GM13976 (cell line): ENCODE measurements at places on chromosomes 11 and 22.
A peak's percentile ranks its signal among the peaks of the same experiment; 100 is the strongest.

DNA sequence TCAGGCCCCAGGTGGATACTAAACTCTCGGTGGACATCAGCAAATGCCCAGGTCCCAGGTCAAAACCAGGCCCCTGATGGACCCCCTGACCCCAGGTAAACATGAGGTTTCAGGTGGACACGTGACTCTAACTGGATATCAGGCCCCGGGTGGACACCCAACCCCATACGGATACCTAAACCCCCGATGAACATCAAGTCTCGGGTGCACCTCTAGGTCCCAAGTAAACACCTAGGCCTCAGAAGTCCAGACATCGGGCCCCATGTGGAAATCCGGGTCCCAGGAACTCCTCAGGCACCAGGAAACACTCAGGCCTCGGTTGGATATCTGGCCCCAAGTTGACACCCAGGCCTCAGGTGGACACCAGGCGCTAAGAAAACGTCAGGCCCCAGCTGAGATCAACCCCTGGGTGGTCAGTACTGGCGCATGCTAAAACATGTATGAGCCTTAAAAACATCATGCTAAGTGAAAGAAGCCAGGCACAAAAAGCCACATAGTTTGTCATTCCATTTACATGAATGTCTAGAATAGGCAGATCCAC is 54.4 kb upstream of the SEPTIN5 start:
- no peak for DNase-seq

GRCh38 chr11:127656116-127656836 is 655.7 kb upstream of the KIRREL3 start:
- no peak for DNase-seq

DNA sequence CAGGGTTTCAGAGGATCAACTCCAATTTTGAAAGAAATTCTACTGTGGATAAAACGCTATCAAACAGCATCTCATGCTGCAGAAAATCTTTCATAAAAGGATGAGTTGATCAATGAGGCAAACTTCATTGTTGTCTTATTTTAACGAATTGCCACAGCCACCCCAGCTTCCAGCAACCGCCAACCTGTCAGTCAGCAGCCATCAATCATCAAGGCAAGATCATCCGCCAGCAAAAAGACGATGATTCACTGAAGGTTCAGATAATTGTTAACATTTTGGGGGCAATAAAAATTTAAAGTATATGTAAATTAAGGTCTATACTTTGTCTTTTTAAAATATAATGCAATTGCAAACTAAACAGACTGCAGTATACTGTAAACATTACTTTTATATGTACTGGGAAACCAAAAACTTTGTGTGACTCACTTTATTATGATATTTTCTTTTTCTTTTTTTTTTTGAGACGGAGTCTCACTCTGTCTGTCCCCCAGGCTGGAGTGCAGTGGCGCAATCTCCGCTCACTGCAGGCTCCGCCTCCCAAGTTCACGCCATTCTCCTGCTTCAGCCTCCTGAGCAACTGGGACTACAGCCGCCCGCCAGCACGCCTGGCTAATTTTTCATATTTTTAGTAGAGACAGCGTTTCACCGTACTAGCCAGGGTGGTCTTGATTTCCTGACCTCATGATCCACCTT is 155.3 kb upstream of the SYN3 start:
- DNase-seq: no peak

DNA sequence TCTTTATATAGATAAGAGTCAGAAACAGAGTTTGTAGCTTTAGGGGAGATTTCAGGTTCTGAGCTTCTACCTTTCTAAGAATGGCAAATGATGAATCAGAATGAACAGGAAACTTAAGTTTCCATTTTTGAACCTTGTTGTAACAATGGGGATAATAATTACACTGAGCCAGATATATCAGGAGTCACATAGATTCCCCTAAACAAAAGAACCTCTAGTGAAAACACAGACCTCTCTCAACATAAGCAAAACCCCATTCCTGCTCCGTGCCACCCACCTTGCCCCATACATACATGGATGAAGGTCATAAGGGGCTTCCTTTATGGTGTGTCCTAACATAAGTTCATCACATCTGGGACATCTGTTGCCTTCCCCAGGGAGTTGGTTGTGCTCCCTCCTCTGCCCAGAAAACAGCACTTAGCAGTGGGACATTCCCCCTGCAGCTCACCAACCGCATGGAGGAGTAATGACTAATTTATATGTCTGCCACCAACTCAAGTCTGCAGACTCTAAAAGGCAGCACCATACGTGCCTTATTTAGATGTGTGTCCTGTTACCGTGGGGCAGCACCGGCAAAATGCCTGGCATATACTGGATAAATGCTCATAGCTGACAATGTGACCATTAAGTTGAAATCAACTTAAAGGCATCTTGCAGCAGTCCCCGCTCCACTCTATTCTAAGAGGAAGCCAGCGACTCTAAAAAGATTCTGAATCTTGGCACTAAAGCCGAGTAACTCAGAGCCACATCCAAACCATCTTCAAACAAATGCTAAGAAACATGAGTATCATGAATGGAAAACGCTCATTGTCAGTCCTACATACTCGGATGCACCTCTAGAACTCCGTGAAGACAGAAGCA is 8.0 kb downstream of the JAML start:
- peak; percentile 41 for DNase-seq

DNA sequence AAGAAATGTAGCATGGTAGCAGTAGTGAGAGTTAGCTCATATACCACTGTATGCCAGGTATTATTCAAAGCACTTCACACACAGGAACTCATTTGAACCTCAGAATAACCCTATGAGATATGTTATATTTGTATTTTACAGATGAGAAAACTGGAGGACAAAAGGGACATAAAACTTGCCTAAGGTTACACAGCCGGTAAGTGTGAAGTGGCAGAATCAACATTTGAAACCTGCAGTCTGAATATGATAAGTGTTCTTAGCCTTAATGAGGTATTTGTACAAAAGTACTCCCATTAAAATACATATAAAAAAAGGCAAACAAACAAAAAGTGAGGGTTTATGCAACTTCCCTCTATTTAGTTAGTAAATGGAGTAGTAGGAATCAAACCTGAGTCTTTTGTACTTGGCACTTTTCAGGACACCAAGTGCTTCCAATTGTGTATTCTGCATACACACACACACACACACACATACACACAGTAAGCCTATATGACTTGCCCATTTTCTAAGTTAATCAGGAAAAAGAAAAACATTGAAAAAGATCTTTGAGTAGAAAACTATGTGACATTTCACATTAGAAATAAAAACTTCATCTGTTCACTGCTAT is 223.9 kb upstream of the FOLH1 start:
- no peak for DNase-seq

- no peak for DNase-seq
Measured at GRCh38 chr11:115450519-115450918, 53.7 kb downstream of the CADM1 start.

GRCh38 chr11:8610532-8611116 is 16.6 kb upstream of the STK33 start:
- DNase-seq: no peak

DNA sequence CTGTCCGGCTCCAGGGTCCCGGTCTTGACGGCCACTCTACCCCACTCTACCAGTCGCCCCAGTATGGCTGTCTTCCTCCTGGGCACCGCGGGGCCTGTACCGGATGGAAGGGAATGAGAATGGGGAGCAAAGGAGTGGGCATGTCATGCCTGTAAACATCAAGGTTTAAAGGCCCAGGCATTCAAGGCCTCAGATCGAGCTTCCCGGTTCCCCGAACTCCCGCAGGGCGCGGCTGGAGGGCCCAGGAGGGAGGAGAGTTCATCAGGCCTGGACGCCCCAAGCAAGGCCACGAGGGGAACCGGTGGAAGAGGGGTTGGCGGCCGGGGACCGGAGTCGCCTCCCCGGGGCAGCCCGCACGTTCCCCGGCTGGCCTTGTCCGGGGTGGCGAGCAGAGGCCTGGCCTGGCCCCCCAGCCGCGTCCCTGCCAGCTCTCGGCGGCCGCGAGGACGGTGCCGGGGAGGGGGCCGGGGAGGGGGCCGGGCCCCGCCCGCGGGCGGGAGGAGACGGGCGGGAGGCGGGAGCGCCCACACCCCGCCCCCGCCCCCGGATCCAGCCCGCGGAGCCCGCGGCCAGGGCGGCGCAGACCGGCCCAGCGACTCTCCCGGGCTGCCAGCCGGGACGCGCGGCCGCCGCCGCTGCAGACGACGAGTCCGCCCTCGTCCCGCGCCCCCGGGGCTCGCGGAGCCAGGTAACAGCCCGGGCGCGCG is at the start of gene CDC42EP1:
TSS of gene CDC42EP1 (plus strand) at position 580 of the 707 bp plus-strand sequence. CDS start 5,870 bp downstream, outside the sequence.
- no peak for DNase-seq

- no peak for DNase-seq
Measured at GRCh38 chr11:8967184-8967583, 2.9 kb upstream of the TMEM9B start.

DNA sequence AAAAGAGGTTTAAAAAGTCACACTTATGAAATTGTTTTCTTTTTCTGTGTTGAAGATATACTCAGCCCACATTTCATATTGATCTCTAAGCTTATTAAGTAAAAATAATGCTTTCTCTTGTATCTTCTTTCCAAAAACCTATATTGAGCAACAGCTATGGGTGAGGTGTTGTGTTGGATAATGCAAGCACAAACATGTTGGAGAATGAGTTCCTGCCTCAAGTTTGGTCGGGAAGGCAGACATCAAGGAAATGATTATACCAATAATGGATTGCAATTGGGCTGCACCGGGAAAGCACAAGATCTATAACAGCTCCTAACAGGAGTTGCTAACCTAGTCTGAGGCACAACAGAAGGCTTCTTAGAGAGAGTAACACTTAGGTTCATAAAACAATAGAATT is 308.9 kb upstream of the MPPED2 start:
- DNase-seq: no peak

- no peak for DNase-seq
Measured at GRCh38 chr11:119888119-119888518, 159.1 kb upstream of the NECTIN1 start.

DNA sequence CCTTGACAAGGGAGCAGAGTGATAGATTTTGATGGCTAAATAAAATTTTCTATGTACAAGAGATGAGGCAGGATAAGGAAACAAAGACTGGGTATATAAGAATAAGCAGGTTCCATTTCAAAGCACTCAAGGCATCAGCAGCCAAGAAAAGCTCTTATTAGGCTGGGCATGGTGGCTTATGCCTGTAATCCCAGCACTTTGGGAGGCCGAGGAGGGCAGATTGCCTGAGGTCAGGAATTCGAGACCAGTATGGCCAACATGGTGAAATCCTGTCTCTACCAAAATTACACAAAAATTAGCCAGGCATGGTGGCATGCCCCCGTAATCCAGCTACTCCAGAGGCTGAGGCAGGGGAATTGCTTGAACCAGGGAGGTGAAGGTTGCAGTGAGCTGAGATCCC is 563.4 kb upstream of the CCDC179 start:
- DNase-seq: no peak

- DNase-seq: no peak
Measured at GRCh38 chr11:47514825-47515647, 37.9 kb downstream of the CELF1 start.

GRCh38 chr11:118663381-118663780 is 16.1 kb downstream of the TREH start:
- no peak for DNase-seq

DNA sequence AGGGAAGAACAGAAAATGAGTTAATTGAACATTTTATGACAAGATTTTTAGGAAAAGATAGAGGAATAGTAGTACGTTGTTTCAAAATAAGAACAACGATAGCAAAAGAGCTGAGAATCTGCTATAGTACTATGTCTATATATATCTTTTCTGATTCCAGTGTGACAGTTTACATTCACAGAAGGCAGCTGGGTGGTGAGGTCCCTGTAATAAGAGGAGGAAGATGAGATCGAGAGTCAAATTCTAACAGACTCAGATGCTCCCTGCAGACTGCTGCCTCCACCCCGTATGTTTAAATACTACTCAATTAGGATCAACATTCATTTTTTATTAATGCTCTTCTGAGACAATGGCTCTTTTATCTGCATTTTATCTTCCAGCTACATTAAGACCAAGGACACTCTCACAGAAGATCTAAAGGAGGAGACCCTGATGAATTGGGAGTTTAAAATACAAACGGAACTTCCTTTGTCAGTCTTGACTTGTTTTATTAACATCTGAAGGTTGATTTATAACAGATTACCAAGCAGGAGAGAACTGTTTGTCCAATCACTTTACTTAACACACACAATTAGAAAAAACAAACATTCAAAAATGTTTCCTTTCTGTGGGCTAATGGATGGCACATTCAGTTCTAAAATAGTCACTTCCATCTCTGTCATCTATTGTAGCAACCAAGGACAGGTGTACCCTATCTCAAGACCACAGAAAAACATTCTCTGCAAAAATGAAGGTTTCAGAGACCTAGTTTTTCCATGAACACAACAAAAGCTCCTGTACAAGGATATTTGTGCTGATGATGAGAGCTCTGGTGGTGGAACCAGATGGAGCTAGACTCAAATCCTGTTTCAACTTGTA is 240.2 kb downstream of the CADM1 start:
- DNase-seq: no peak

DNA sequence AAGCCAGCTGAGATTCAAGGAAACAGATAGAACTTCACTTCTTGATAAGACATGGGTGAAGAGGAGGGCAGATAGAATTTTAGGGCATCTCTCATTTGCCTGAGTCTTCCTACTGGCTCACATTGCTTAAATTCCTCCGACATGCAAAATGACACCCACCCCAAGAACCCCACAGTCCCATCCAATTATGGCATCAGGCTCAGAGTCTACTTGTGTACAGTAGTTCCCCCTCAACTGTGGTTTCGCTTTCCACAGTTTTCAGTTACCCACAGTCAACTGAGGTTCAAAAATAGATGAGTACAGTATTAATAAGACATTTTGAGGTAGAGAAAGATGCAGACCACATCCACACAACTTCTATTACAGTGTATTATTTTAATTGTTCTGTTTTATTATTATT is 99.8 kb downstream of the TTC17 start:
- DNase-seq: no peak

- no peak for DNase-seq
Measured at GRCh38 chr11:20048246-20048645, 112.0 kb downstream of the DBX1 start.

GRCh38 chr11:68099474-68100405 is 21.4 kb downstream of the CHKA start:
- peak; percentile 48 for DNase-seq

GRCh38 chr11:102704841-102705240 is 728 bp downstream of the MMP27 start:
- no peak for DNase-seq

DNA sequence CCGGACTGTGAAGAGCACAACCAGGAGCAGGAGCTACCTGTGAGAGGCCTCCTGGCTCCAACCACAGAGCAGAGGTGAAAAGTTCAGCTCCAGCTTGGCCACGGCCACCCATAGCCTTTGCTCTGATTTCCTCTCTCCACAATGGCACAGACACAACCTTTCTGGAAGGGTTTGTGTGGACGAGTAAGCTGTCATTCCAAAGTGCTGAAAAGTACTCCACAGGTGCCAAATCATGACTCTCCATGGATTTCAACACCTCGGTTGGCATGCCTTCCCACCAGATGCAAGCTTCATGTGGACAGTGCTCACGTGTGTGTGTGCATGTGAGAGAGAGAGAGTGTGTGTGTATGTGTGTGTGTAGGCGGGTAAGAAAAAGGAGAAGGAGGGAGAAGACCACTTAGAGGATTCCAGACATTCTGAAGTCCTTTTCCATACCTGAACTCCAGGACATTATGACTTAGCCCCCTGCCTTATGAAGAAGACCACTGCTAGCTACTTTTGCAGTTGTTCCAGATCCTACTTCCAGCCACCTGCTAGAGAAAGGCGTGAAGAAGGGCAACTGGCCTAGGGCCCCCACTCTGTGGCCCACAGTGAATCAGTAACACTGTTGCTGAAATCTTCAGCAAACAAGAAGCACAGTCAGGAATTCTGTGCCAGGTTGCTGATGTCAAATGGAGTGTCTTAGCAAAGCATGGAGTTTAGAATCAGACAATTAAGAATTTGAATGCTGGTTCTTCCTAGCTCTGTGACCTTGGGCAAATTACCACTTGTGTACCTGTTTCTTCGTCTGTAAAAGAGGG is 13.9 kb upstream of the NAV2 start:
- no peak for DNase-seq
